ENCODE measurements at places on chromosomes 6 and 20. TPM values are rescaled to one million over a fixed set of nuclear protein-coding genes. Genes with fewer than 3 reads are reported as not detected.

Gene HUS1B
- total RNA-seq: 5.1 TPM

GRCh38 chr6:78615430-78615904, 251.9 kb upstream of the IRAK1BP1 start:
- H3K4me1 ChIP-seq: no peaks in the 10 kb centered on the region
- H3K4me3 ChIP-seq: no peak overlapping the region
- no peaks in the 10 kb centered on the region for H3K27me3 ChIP-seq
- H3K36me3 ChIP-seq: no peaks in the 10 kb centered on the region

Gene SLC35D3
- not detected for total RNA-seq

Gene PGC
- total RNA-seq: not detected

DNA sequence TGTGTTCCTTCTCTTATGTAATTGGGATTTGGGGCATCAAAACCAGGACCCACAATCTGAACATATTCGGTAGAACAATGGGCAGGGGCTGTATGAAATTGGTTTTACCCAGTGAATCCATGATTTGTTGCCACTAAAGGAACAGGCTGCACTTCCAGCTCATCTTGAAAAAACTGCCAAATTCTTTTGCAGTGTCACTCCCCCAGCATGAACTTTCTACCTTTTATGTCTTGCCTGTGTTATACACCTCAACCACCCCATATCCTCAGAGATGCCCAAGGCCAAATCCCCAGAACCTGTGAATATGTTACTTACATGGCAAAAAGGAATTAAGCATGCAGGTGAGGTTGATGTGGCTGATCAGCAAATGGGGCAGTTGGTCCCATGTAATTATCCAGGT, 280.2 kb upstream of the ECI2 start:
- no peaks in the 10 kb centered on the region for H3K4me1 ChIP-seq
- no peaks in the 10 kb centered on the region for H3K36me3 ChIP-seq
- no peak overlapping the region for H3K27ac ChIP-seq
- no peak overlapping the region for H3K4me3 ChIP-seq
- no peak for DNase-seq

GRCh38 chr20:14955399-14955798, 618.0 kb upstream of the FLRT3 start:
- H3K4me1 ChIP-seq: no peaks in the 10 kb centered on the region
- H3K27me3 ChIP-seq: no peaks in the 10 kb centered on the region
- no peaks in the 10 kb centered on the region for H3K36me3 ChIP-seq
- no peak overlapping the region for H3K27ac ChIP-seq
- DNase-seq: no peak
